ENCODE measurements at places on chromosomes 11 and 22.

GRCh38 chr11:94884376-94884775, 89.0 kb downstream of the CWC15 start:
- DNase-seq = peak; percentile 77

DNA sequence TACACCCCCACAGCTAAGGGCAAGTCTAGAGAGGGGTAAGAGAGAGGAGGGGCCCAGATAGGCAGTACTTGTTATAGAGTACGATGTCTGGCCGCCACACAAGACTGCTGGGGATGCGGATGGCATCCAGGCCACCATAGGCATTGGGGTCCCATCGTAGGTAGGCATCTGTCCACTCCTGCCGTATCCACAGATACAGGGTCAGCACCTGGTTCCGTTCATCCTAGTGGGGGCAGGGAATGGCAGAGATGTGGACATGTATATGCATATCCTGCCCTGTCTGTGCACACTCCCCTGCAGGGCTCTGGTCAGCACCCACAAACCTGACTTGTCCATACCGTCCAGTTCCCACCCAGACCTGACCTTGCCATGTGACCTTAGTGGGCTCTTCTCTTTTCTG, 2.1 kb downstream of the CHRNA10 start:
- DNase-seq = no peak

DNA sequence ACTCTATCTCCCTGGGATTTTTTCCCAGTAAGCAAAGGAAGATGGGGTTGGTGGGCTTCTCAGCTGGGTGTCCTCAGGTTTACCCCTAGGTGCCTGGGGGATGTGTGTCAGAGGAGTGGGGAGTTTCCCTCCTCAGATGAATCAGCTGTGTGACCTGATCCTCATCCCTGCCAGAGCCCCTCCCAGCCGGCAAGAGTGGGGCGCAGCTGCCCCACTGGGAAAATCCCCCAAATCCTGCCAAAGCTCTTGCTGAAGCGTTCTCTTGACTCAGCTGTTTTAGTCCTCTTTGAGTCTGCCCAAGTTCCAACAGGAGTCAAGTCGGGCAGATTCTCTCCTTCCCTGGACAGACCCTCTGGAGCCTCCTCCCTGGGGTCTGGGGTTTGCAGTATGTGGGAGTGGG, 6.0 kb downstream of the C11orf68 start:
- no peak for DNase-seq

GRCh38 chr11:111450480-111451320, 61.5 kb downstream of the BTG4 start:
- DNase-seq = no peak

GRCh38 chr11:131609337-131609736, 238.9 kb downstream of the NTM start:
- DNase-seq = peak; percentile 26

DNA sequence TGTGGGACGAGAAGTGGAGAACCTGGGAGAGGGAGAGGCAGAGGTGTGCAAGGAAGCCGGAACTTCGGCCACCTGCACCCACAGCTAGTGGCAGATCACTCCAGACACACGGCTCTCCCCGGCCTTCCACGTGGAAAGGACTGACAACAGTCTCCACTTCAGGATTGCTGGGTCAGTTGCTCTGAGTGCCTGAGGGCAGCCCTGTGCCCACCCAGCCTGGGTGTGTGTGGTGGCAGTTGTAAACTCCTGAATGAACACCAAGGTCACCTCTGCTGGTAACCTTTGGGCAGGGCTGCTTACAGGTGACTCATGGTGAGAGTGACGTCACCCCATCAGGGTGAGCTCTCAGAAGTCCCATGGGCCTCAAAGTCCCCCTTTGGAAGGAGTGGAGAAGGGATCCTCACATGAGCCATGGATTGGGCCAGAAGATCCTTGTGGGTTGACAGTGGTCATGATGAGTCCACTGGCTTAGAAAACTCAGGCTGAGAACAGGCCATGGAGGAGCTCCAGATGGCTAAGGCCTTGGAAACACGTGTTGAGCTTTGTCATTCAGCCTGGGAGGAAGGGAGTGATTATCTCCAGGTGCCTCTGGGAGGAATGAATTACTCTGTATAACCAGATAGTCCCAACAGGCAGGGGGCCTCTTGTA, 71.3 kb downstream of the BCR start:
- no peak for DNase-seq
